ENCODE measurements at places on chromosomes 16 and 17.
A peak's percentile ranks its signal among the peaks of the same experiment; 100 is the strongest.

DNA sequence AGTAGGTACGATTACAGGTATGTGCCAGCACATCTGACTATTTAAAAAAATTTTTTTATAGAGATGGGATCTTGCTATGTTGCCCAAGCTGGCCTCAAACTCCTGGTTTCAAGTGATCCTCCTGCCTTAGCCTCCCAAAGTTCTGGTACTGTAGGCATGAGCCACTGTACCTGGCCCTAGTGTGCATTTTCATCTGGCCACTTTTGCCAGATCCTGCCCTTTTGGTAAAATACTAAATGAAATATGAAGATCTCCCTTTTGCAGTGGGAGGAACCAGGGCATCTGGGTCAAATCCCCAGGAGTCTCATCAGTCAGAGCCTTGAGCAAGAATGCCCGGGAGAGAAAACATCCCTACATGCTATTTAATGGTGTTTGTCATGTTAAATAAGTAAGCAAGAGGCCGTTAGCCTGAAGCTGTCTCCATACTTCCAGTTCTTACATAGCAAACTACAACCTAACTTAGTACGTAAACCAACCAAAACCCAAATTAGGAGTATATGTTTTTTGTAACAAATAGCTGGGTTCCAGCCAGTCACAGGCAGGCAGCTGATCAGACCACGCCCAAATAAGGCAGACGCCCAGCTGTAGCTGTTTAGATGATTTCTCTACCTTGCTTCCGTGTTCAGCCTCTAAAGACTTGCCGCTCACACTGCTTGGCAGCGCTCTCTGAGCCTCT, 46.5 kb upstream of the CLEC18A start:
- DNase-seq = no peak

DNA sequence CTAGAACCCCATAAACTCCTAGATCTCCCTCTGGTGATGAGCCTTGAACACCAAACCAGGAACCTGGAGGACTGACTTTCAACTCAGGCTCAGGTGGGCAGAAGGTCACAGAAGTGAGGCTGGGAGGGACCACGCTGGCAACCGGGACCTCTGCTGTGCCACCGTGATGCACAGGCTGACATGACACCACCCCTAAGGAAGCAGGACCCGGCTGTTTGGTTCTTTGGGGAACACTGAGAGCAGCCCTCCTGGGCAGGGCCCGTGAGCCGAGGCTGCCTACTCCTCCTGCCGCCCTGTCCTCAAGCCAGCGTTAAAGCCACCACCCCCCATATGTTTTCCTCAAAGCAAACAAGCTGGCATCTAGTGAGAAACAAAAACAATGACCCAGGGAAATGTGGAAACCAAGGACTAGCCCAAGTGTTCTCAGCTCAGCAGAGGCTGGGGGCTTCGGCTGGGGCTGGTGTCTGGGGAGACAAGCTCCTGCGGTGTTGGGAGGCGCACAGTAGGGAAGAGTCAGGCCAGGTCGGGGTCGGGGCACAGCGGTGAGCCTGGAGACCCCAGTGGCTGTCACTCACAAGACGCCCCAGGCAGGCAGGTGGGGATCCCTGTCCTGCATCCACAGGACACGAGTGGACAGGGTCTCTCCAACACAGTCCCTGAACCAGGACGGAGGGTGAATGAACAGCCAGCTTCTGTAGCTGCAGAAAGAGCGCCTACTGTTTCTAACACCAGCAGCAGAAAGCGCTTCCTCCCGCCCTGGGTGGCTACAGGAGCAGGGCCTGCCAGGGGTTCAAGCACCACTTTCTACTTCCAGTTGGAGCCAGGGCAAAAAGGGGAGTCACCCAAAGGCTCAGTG, 1.7 kb downstream of the SMIM5 start:
- no peak for DNase-seq

DNA sequence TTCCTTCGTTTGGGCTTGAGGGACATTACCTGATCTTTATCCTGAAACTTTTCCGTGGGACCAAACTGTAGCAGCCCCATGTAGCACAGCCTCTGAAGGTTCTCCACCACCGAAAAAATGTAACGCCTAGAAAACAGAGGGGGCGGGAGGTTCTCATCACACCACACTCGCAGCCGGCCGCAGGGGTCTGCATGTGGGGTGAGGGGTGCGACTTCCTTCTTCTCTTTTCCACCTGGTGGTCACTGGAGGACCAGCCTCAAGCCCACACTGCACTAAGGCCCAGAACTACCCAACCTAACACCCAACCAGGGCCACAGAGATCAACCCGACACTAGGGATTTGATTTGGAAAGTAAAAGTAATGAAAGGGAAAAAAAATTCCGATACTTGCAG, 57.1 kb downstream of the GTF3C1 start:
- no peak for DNase-seq

- no peak for DNase-seq
Observed at GRCh38 chr16:55470533-55471371, 8.2 kb upstream of the MMP2 start.

GRCh38 chr16:89880477-89881367, 7.3 kb downstream of the TCF25 start:
- DNase-seq = no peak

DNA sequence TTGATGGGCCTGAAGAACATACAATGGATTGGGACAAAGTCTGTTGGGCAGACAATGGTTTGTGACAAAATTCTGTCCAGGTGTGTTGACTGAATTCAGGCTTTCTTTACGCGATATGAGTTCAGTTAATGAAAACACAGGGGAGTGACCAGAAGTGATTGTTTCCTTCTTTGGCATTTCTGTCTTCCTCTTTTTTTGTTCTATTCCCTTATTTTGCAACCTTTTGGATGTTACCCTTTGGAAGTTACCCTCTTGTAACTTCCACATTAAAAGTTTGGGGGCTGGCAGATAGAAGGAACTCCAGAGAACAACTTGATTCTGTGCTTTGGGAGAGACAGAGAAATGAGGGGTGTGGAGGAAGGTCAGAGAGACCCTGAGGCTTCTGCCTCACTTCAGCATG, 126.7 kb downstream of the PITPNC1 start:
- DNase-seq = no peak

DNA sequence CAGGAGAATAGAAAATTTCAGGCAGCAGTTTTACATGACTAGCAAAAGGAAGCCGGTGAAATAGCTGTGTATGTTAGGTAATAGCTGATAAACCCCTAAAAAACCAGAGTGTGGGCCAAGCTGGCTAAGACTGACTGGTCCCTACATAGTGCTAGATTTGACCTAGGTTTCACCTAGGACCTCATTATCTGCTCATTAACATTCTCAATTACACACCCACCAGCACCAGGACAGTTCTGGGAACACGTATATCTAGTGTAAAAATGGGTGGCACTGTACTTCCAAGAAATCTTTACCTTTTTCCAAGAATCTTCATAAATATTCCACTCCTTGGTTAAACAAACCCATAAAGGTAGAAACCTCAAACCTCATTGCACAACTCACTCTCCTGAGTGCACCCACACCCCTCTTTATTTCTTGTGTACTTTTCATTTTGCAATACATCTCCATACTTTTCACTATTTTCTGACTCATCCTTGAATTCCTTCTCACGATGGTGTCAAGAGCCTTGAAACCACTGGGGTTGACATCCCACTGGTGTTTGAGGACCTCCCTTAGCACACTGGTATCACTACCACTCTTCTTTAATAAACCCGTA, 262.7 kb upstream of the KCNJ16 start:
- no peak for DNase-seq

- DNase-seq = no peak
Observed at GRCh38 chr16:25626172-25626571, 65.6 kb upstream of the HS3ST4 start.

DNA sequence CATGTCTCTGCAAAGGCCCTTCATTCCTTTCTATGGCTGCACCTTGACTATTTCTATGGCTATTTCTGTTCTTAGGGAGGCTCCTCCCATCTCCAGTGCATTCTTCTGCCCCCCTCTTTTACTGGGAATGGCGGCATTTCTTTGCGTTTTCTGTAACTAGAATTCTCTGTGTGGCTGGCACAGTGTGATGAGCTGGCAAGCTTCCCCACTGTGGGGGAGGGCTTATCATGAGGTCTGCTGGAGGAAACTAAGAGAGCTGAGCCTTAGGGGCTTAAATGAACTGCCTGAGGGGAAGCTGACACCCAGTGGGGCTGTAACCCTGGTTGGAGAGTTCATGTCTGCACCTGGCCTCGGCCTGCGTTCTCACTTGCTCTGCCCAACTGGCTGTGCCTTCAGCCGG, 1.5 kb upstream of the CARD14 start:
- no peak for DNase-seq

DNA sequence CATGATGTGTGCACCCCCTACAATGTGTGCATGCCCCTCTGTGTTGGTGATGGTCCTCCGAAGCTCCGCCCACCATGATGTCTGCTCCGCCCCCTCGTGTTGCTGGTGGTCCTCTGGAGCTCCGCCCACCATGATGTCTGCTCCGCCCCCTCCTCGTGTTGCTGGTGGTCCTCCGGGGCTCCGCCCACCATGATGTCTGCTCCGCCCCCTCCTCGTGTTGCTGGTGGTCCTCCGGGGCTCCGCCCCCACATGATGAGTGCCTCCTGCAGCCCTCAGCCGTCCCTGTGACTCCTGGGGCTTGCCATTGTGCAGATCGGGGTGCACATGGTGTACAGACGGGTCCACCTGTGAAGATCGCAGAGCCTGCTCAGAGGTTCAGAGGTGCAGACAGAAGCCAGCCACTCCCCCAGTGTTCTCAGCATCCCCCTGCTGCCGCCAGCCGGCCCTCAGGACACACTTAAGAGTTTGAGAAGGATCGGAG, 129.1 kb upstream of the CHMP6 start:
- DNase-seq = no peak

DNA sequence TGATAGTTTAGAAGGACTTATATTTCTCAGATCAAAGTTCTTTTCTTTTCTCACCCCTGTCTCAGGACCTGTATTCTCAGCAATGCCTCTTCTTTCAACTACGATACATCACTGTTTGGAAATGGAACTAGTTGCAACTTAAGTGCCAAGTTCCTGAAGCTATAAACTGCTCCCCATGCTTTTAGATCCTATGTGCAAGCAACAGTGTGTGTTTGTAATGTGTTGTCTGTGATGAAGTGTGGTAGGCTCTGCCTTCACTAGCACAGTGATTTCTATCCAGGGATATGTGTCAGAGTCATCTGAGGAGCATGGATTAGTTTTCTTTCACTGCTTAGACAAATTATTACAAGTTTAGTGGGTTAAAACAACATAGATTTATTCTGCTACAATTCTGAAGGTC, 18.4 kb downstream of the ZP2 start:
- no peak for DNase-seq

DNA sequence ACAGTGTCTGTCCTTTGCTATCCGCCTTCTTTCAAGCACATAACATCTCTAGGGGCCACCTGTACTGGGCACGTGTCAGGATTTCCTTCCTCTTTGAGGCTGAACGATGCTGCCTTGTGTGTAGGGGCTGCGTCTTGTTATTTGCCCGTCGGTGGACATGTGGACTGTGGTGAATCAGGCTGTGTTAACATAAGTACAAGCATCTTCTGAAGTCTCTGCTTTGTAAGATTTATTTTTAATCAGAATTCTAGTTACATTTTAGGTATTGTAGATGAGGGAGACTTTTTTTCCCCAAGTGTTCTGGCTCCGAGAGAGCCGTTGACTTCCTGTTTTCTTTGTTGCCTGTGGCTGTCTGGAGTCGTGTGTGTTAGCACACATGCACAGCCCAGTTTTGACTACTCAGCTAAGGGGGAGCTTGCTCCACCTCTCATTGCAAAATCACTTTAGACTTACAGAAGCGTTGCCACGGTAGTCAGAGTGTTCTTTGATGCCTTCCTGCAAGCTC, 26.1 kb downstream of the SPG7 start:
- no peak for DNase-seq

GRCh38 chr16:82368041-82368440, 198.0 kb upstream of the MPHOSPH6 start:
- peak; percentile 3 for DNase-seq

- DNase-seq = no peak
Observed at GRCh38 chr16:31149894-31150890, at the start of gene PRSS36. TSS of gene PRSS36 (minus strand) at chr16:31150066. CDS start at chr16:31150035, 31 bp downstream.

DNA sequence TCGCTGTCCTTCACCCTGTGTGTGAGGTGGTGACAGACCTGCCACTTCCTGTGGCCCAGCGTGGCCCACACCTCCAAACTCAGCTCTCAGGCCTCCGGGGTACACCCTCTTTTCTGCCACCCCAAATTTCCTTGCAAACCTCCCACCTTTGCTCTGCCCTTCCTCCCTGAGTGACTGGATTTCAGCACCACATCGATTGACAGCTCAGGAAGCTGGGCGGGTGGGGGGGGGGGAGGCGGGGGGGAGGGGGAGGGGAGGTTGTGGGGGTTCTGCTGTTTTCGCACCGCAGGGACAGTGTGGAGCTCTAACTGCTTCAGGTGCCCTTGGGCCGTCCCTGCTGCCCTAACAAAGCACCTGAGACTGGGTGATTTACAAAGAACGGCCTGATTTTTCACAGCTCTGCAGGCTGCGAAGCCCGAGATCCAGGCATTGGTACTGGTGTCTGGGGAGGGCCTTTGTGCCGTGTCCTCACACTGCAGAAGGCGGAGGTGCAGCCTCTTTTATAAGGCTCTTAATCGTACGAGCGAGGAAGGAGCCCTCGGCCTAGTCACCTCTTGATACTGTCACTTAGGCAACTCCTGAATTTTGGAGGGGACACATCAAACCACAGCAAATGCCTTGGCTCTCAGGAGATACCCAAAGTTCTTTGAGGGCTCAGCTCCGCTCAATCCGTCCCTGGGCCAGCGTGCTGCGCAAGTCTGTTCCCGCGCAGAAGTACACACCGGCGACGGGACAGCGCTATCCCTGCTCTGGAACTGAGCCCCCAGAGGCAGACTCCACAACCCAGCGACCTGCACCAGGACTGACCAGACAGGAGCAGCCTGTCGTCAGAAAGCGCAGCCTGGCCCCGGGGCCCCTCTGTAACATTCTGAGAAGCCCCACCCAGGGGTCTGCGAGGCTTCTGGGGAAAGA, 3.6 kb downstream of the NDUFAF8 start:
- DNase-seq = no peak

Measured in NCI-H526 treated with DMSO at 0.1 percent for 48 hours (cell line).